ENCODE measurements at places on chromosomes 1 and 21. TPM values are rescaled to one million over a fixed set of nuclear protein-coding genes. Genes with fewer than 3 reads are reported as not detected.

DNA sequence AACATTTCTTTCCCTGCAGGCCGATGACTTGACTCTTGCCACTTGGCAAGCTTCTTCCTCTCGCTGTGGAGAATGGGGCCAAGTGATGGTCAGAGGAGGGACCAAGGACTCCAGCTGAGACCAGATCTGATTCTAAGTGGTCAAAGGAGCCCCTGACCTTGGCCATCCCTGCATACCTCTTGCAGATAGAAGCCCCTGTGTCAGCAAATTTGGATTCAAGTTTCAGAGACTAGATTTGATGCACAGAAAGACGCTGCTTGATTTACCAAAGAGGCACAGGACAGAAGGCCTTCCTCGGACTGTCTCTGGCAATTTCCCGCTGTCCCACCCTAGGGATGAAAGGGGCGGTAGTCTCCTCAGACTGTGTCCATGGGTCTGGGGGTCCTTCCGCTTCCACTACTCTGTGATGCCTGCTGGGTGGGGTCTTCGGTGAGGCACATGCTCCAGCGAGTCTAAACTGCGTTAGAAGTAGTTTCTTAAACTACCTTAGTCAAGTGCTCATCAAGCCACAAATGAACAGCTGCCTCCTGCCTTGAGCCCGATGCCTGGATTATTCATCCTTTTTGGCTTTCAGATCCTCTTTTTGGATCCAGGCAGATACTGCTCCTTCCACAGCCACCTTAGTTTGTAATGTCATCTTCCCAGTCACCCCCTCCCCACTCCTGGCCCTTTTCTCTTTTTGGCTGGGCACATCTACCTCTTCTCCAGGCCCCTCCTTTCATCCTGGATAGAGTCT, 31.8 kb upstream of the RBM15 start:
- no peaks in the 10 kb centered on the region for H3K4me1 ChIP-seq
- H3K27ac ChIP-seq = no peak overlapping the region
- H3K36me3 ChIP-seq = no peaks in the 10 kb centered on the region
- H3K4me3 ChIP-seq = no peak overlapping the region
- DNase-seq = no peak

- H3K36me3 ChIP-seq = no peaks in the 10 kb centered on the region
- no peak overlapping the region for H3K4me3 ChIP-seq
- no peaks in the 10 kb centered on the region for H3K27me3 ChIP-seq
- peak; percentile 42 for DNase-seq
- no peak overlapping the region for H3K27ac ChIP-seq
Observed at GRCh38 chr1:93605812-93606512, 75.7 kb downstream of the BCAR3 start.

DNA sequence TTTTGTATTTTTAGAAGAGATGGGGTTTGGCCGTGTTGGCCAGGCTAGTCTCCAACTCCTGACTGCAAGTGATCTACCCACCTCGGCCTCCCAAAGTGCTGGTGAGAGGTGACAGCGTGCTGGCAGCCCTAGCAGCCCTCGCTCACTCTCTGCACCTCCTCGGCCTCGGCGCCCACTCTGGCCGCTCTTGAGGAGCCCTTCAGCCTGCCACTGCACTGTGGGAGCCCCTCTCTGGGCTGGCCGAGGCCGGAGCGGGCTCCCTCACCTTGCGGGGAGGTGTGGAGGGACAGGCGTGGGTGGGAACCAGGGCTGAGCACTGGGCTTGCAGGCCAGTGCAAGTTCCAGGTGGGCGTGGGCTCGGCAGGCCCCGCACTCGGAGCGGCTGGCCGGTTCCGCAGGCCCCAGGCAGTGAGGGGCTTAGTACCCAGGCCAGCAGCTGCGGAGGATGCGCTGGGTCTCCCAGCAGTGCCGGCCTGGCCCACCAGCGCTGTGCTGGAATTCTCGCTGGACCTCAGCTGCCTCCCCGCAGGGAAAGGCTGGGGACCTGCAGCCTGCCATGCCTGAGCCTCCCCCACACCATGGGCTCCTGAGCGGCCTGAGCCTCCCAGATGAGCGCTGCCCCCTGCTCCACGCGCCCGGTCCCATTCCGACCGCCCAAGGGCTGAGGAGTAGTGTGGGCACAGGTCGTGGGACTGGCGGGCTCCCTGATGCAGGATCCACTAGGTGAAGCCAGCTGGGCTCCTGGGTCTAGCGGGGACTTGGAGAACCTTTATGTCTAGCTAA, 3.4 kb upstream of the LBR start:
- no peaks in the 10 kb centered on the region for H3K36me3 ChIP-seq
- H3K27me3 ChIP-seq = no peaks in the 10 kb centered on the region
- H3K4me1 ChIP-seq = peaks cover 17% of the 10 kb centered on the region
- no peak overlapping the region for H3K27ac ChIP-seq
- DNase-seq = no peak

Gene ATP1A4
- not detected for total RNA-seq

Gene ZSCAN20
- 7.3 TPM for total RNA-seq

All from right atrium auricular region (tissue), 2 donors.